ENCODE measurements at places on chromosomes 11 and 22.
A peak's percentile ranks its signal among the peaks of the same experiment; 100 is the strongest.

DNA sequence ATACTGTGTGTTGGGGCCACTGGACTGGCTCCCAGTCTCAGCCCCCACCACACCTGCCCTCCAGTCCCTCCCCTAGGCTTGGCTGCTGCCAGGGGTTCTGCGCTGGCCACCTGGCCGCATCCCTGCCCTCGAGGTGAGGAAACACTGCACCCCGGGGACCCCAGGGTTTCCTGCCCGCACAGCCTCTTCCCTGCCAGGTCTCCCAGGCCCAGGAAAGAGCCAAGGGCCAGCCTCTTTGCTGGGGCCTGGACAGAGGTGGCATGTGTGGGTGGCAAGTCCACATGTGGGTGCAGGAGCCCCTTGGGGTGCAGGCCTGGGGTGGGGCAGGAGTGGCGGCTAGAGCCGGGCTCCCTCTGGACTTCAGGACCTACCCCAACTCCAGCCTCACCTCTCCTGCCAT lies 2.5 kb downstream of the EPS8L2 start:
- DNase-seq = no peak

GRCh38 chr11:7449211-7449840 lies 36.0 kb upstream of the OLFML1 start:
- DNase-seq = no peak

GRCh38 chr11:94648789-94649188 lies 81.6 kb downstream of the PIWIL4 start:
- no peak for DNase-seq

GRCh38 chr22:33271390-33272161 lies 213.4 kb upstream of the SYN3 start:
- peak; percentile 83 for DNase-seq

DNA sequence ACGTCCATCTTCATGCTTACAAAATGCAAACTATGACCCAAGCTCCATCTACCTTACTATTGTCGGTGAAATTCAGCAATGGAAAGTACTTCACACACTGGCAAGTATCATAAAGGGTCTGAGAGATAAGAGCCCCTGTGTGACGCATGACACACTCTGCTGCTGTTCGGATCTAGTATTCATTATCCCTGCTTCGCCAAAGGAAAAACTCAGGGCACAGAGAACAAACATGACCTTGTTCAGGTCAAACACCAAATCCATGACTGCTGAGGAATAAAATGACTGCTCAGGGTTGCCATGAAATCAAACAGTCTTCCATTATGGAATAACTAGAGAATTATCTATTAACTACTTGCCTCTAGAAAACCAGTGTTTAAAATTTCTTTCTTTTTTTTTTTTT lies 73.0 kb downstream of the MICAL3 start:
- no peak for DNase-seq

GRCh38 chr11:86251345-86251744 lies 6.8 kb downstream of the EED start:
- DNase-seq = no peak

DNA sequence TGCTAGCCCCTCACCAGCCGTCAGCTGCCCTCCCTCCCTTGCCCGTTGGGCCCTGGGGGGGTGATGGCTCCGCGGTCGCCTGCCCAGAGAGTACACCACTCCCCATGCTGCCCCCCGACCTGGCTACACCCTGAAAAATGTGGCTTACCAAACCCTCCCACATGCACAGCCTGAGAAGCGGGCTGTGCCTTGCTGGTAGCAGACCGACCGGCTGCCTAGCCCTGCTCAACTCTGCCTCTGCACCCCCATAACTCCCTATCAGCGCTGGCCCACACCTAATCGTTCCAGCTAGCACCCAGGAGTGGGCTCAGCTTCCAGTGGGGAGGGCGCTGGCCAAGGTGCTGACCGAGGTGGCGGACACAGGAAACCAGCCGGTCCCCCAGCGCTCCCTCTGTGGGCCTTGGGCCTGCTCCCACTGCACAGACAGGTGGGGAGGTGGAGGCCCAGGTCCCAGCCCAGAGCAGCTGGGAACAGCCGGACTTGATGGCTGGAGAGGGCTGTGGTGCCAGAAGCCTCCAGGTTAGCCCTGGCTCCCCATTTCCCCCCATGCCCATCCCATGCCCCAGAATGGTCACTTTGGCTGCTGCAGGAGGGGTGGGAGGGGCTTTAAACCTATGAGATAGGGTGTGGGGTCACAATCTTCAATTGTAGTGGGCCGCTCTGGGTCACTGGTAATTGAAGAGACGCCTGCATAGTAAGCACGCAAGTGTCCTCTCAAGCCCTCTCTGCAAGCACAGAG lies 32.1 kb upstream of the PRODH start:
- DNase-seq = no peak

DNA sequence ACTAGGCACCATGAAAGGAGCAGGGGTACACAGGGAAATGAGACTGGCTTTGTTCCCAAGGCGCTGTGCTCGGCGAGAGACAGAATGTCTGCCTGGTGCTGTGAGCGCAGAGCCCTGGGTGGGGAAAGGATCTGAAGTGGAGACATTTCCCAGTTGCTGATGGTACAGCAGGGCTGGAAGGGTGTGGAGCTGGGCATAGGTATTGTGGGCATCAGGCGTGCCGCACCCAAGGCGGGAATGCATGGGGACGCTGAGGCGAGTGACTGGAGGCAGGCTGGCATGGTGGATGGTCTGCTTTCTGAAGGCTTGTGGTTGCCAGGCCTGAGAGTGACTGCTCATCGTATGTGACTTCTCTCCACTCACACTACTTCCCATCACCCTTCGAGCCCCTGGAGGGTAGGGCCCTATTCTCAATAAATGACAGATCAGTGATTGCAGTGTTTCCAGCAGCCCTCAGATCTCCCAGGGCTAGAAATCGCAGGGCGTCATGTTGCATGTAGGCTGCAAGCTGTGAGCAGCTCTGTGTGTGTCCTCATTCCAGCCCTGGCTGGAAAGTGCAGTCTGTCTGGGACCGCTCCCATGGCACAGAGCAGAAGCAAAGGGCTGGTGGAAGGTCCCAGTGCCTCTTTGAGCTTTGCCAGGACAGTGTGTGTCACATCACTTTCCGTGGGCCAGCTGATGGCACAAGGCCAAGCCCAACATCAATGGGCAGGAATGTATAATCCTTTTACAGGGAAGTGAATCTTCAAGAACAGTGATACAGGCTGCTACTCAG lies 67.7 kb downstream of the TBC1D22A start:
- DNase-seq = peak; percentile 68

DNA sequence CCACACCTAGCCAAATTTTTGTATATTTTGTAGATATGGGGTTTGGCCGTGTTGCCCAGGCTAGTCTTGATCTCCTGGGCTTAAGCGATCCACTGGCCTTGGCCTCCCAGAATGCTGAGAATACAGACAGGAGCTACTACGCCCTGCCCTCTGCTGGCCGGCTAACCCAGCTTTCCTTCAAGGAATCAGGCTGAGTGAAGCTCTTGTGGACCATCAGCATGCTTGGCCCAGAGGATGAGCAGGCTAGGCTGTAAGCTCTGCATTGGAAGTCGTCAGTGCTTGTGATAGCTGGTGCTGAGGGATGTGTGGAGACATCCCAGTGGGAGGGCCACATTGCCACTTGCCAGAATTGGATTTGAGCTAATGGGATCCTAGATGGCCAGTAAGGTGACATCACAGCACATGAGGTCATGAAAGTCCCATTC lies 60.6 kb downstream of the MED15 start:
- DNase-seq = no peak

DNA sequence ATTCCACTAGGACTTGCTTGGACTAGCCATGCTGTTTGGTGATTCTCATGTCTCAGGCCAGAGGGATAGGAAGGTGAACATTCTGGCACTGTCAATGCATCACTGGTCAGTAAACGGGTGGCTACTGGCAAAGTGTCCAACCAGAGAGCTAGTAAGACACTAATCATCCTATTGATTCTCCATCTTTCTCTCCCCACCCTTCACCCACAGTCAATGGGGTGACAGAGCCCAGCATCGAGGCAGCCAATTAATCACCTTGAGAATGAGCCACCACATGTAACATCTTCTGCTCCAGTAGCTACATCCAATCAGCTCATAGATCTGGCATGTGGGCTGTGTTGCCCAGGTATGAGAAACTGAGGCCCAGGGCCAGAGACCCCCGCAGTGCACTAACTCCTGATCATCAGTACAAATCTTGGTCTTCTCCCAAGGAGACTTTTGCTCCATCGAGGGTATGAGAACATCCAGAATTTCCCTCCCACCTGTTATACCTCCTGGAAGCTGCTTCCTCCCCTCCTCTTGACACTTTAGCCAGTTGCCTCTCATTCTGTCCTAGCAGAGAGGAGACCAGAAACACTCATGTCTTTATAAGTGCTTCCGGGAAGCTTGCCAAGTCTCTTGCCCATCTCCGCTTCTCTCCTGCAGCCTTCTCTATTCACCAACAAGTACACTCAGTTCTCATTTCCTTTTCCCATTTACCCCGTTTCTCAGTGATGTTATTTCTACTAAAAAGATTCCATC lies 17.0 kb downstream of the HTR3A start:
- no peak for DNase-seq

- DNase-seq = no peak
Measured at GRCh38 chr11:8768625-8769333, 86.2 kb downstream of the RPL27A start.

DNA sequence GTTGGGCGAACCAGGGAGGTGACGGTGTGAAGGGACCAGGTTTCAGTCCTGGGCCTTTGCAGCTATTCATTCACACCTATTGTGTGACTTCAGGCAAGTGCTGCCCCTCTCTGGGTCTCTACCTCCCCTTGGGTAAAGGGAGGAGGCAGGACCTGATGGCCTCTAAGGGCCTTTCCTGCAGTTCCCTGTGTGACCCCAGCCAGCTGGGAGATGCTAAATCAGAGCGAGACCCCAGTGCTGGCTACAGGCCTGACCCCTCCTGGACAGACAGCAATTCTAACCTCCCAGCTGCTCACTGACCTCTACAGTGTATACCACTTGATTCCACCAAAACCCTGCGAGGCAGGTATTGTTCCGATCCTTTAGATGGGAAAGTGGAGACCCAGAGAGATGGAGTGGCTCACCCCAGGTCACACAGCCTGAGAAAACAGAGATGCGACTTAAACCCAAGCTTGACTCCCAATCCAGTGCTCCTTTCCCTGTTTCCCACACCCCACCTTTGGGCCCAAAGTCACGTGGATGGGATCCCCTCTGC lies 6.2 kb downstream of the MAFF start:
- DNase-seq = no peak

- DNase-seq = no peak
Measured at GRCh38 chr11:60838132-60838531, 3.8 kb upstream of the CCDC86 start.

- DNase-seq = no peak
Measured at GRCh38 chr11:121534131-121535093, 81.6 kb upstream of the SORL1-AS1 start.

DNA sequence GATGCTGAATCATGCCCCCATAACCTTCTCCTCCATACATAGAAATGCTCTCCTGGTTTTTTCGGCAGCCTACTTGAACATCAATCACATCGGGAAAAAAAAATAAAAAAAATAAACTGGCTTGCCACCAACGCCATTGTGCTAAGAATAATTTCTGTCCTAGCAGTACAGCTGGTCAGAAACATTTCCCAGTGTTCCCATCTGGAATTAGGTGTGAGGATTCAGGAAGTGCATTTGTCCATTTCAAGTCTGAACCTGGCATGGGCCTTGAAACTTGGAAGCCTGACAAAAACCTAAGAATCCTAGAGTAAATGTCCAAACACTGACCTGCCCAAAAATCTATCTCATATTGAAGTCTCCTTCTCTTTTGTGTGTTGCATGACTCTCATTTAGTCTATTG lies 16.6 kb upstream of the NAV2 start:
- DNase-seq = no peak

- no peak for DNase-seq
Measured at GRCh38 chr11:32259641-32260081, 168.8 kb downstream of the RCN1 start.

DNA sequence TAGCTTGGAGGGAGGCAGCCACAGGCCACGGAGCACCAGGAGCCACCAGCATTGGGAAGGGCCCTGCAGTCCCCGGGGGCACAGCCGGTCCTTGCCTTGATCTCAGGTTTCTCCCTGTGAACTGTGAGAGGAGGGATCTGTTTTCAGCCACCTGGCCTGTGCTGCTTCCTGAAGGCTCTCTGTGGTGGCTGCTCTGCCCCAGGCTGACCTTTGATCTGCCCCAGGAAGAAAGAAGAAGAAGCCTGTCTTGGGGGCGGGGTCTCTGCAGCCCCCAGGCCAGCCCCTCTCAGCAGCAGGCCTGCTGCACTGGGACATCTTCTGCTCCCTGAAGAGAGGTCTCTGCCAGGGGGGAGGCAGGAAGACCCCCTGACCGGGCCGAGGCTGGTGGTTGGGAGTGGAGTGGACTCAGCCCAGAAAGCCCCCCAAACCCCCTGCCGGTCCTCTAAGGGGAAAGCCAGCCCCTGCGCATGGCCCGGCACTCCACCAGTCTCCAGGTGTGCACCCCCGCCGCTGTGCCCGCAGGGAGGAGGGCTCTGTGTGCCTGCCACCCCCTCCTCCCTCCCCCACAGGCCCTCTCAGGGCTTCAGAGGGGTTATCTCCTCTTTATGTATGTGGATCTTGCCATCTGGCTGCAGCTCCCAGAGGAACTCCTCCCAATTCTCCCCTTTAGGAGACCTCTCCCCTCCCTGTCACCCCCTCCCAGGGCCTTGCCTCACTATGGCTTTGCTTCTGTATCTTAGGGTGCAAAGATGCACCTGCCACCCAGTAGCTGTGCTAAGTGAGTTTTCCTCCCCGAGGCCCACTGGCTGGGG lies 675.3 kb downstream of the BRD1 start:
- DNase-seq = no peak

GRCh38 chr11:73590991-73591390 lies 6.9 kb downstream of the FAM168A start:
- DNase-seq = no peak

DNA sequence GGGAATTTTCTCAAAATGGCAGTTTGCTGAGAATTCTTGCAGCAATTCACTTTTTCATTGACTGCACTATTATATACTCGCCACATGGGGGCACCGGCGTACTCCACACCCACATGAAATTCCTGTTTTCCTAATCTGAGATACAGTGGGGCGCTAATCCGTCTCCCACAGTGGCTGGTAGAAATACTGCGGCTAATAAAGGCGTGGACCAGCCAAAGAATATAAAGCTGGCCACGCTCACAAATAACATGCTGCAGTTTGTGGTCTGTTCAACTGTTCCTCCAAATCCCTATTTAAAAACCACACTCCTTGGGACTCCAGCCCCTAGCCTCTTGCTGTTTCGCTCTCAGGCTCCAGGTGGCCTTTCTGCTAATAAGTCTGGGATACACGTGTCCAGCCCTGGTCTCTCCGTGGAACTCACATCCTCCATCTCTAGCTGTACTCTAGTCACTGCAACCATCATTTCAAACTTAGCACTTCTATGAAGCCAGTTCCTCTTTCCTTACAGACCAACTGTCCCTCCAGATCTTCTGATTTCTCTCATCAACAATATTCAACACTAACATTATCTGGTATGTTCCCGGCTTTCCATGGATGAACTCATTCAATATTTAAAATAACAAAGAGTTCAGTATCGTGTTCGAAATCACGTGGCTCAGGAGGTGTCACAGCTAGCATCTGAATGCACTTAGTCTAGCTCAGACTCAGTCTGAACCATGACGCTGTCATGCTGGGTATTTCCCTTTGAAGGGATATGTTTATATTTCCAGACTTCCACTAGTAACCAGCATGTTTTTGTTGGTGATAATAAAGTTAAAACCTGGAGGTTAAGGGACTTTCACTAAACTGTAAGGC lies 22.0 kb downstream of the TBRG1 start:
- peak; percentile 76 for DNase-seq

Data from coronary artery (tissue), 2 donors.